Bronchial epithelial cell (primary cell): ENCODE measurements at places on chromosomes 4 and X.

- peak; percentile 60 for DNase-seq
These were observed 518.8 kb upstream of the FTHL17 start for GRCh38 chrX:31590581-31591114.

DNA sequence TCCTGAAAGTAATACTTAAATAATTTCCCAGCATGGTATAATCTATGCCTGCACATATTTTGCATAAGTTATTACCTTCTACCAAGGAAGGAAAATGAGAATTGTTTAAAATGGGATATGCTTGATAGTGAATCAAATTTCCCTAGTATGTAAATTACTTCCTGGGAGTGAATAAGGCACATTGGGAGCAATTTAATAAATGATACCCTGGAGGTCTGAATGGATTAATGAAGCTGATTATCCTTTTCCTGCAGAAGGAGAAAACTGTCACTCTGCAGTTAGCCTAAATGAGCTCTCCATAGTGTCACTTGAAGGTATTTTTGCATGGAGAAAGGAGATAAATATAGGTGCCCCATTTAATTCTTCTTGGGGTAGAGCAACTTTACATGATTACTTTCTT, 2212.0 kb downstream of the PCDH7 start:
- DNase-seq: no peak

- DNase-seq: peak; percentile 81
These were observed 1.4 kb downstream of the ANKRD17 start for GRCh38 chr4:73257234-73257633.

- DNase-seq: no peak
These were observed 2.3 kb upstream of the IRF2 start for GRCh38 chr4:184476695-184477094.

DNA sequence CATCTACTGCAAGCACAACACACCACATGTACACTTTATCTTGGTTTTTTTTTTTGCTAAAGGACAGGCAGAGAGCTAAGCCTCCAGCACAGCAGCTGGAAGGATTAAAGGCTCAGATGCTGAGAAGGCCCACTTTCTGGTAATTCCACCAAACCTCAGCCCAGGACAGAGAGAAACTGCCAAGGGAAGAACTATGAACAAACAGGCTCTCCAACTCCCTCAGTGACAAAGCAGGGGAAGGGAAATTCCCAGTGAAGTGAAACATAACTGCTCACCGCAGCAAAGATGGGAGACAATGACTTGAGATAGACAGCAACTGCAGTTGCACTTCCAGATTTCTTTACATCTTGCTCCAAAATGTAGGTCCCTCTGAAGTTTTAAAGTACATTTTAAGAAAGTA, 4.8 kb downstream of the PROM1 start:
- DNase-seq: peak; percentile 45

GRCh38 chrX:101040197-101040596, 11.7 kb downstream of the TRMT2B start:
- no peak for DNase-seq

- peak; percentile 8 for DNase-seq
These were observed at the start of gene AR for GRCh38 chrX:67543818-67544217. AR (plus strand) TSS chrX:67544021; CDS start chrX:67545147, 1,126 bp downstream.

- no peak for DNase-seq
These were observed 54.6 kb downstream of the MTNR1A start for GRCh38 chr4:186500721-186501304.

GRCh38 chrX:78534221-78534620, 124.9 kb downstream of the RTL3 start:
- DNase-seq: no peak

DNA sequence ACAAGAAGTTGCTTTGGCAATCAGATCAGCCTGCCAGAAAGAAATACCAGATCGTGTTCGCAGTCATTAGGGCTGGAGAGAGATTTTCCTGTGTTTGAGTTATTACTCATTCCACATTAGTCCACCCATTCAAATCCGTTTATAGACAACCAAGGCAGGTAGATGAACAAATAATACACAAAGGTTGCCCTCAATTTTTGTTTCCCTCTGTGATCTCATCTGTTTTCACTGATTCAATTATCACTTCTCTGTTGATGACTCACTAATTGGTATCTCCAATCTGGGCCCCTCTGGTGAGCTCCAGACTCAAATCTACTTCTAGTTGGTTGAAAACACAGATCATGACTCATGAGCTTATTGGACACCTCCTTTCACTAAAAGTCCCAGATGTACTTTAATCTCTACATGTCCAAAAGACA, 54.5 kb downstream of the CHM start:
- peak; percentile 77 for DNase-seq

DNA sequence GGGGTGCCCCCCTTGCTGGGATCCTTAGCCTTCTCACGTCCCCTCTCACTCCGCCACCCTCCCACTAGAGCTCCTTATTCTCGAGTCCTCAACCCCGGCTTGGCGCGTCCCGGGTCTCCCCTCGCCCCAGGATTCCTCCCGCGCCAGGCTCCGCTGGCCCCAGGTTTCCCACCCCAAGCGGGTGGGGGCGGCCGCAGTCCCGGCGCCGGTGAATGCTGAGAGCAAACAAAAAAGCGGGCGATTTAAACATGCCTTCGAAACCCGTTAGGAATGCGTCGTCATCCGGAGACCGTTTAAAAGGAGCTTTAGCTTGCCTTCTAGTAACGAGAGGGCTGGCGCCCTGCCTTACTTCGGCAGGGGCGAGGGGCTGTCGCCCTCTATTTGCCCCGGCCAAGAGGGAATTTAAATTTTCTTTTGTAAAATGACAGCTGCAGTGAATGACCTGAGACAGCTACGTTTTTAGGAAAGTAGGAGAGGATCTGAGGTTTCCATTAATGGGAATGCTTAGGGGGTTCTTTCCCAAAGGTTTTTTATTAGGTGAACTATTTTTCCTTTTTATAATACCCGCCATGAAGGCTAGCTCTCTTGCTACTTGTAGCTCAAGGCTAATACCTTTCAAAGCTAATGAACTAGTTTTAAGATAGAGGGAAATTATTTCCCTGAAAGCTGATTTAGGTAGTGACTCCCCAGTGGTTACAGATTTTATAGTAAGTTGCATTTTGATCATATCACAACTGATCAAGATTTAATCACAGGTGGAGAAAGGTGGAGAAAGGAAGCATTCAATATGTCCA, 3.1 kb downstream of the JADE1 start:
- DNase-seq: peak; percentile 58

- DNase-seq: no peak
These were observed 112.0 kb downstream of the VEGFC start for GRCh38 chr4:176680668-176681180.

DNA sequence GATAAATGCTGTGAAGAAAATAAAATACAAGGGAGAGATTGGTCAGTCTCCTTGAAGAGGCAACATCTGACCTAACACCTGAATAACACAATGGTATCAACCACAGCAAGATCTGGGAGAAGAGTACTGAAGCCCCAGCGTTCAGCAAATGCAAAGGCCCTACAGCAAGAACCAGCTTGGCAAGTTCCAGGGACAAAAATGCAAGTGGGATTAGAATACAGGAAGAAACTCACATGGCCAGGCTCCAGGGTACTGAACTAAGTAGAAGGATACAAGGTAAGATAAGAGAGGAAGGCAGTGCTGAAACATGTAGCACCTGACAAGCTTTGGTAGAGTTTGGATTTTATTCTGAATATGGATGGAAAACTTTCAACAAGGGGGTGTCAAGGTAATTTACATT, 3.6 kb downstream of the SMIM14 start:
- peak; percentile 65 for DNase-seq

- DNase-seq: no peak
These were observed 152.1 kb upstream of the HPGD start for GRCh38 chr4:174674305-174674840.

- DNase-seq: no peak
These were observed 40.8 kb downstream of the MGARP start for GRCh38 chr4:139239127-139239772.

DNA sequence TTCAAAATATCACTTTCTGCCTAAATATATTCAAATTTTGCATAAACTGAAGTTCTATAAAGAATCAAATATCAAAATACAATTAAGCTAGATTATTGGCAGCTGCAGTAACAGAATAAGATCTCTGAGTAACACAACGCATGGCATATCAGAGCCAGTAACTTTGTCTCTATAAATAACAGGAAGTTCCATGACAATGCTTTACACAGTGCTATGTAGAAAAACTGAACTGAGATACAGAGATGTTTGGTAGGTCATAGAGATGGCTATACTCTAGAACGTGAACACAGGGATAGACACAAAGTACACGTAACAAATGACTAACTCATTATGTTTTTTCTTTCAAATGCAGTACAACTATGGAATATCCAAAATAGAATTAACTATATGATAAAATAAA, 18.2 kb downstream of the UBE2D3 start:
- no peak for DNase-seq

GRCh38 chrX:46634577-46634976, 61.0 kb downstream of the CHST7 start:
- no peak for DNase-seq

GRCh38 chr4:174069848-174070330, 213.6 kb downstream of the FBXO8 start:
- DNase-seq: no peak

- DNase-seq: no peak
These were observed 55.7 kb downstream of the TBC1D14 start for GRCh38 chr4:6965329-6965728.
